GM23248 (cell line): ENCODE measurements at places on chromosomes 2 and 18.

- no peak for DNase-seq
These were observed 74.9 kb downstream of the CAPN13 start for GRCh38 chr2:30732376-30732775.

DNA sequence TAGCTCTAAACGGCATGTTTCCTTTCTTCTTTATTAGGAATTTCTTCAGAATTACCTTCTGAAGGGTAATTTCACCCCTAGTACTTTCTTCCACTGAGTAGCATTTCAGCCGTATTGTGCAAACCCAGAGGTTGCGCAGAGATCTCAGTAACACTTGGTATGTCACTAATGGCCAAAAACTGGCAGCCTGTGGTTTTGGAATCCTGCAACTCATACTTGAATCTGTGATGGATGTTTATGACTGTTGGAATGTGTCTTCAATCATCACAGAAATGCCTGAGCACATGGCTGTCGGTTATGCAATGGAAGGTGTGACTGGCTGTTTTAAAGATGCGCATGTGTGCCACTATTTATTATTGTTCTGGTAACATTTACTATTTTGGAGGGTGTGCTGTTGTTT is 100.0 kb downstream of the COLEC12 start:
- DNase-seq, result peak; percentile 78

- DNase-seq, result no peak
These were observed 37.6 kb downstream of the CDH7 start for GRCh38 chr18:65788373-65788772.

- peak; percentile 71 for DNase-seq
These were observed 29.3 kb upstream of the HS6ST1 start for GRCh38 chr2:128347701-128348539.

DNA sequence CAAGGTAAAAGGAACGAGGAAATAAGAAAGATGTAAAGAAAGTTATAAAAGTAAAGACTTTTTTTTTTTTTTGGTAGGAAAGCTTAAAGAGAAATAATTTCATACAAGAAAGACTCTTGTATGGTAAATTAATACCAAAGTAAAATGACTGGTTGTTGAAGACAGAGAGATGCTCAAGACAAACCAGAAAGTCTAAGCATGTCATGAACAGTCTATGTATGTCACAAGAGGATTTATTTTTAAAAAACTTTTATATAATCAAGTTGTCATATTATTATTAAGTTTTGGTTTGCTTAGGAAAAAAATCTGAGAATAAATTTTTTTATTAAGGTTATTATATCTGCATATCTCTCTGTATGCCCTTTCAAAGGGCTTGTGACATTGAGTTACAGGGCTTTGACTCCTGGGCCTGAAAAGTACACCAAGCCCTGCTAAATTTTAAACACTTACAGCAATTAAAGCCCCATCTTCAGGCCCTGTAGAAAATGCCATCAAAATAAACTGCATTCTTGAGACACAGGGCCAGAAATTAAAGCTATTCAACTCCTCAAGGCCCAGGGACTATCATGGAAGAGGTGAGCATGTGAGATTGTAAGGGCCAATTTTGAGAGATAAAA is 10.9 kb upstream of the SGPP2 start:
- no peak for DNase-seq

GRCh38 chr2:185695711-185696235 is 42.8 kb upstream of the FSIP2 start:
- DNase-seq, result no peak

DNA sequence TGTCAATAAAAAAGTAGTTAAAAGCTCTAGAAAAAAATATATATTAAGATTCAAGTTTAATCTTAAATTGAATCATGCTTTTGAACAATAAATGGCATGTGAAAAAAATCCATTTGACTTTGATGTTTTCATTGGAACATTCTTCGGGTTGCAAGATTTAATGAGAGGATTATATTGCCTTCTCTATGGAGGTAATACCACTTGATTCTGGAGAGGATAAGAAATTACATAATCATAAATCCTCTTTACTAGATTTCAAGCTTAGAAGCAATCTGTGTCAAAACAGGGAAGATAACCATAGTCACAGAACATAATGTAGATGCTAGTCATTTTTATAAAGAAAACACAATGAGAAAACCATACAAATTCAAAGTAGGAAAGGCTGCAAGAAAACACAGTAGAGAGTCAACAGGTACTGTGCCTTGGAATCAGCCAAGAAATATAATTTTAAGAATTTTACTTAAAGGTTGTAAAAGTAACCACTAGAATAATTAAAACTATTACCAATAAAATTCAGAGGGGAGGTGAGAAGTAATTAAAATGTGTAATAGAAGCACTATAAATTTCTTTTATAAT is 18.7 kb upstream of the MAPRE2 start:
- DNase-seq, result no peak

GRCh38 chr2:144692661-144693060 is 172.7 kb upstream of the ZEB2 start:
- DNase-seq, result no peak

DNA sequence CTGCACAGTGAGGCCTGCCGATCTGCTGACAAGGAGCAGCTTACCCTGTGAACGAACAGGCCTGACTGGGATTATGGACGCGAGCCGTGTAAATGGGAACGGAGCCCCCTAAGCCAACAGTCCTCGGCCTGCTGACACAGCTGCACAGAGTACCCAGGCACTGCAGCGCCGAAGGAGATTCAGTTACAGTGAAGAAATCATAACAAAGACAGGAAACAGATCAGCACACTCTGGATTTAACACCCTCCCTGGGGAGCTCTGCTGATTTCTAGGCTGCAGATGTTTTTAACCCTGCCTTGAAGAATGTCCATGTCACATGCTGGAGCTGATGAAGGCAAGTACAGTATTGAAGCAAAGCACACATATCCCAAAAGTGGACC is 43.4 kb downstream of the COLEC12 start:
- peak; percentile 85 for DNase-seq

GRCh38 chr2:67954093-67954748 is 108.6 kb downstream of the C1D start:
- DNase-seq, result no peak

DNA sequence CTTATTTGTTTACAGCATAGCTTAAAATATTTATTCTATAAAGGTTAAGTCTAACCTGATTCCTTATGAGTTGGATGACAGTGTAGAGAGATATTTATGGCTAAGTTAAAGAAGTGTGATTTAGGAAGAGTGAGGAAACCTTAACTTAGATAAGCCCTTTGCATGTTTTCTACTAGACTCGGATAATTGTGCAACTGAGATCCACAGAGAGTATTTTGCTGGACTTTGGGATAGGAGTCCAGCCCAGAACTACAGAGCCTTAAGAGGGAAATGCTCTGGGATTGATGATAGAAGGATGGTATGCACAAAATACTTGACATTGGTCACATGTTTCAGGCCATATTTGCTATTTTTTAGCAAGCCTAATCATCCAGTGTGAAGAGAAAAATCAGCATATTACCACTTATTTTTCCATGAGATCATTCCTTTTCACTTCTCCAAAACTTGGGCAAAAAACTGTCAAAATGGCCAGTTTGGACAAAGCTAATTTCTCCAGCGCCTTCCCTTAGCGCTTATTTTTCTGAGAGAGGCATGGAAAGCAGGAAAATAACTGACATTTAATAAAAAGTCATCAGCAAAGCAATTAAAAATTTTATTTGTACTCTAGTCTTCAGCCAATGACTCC is 3.1 kb downstream of the CD28 start:
- no peak for DNase-seq

DNA sequence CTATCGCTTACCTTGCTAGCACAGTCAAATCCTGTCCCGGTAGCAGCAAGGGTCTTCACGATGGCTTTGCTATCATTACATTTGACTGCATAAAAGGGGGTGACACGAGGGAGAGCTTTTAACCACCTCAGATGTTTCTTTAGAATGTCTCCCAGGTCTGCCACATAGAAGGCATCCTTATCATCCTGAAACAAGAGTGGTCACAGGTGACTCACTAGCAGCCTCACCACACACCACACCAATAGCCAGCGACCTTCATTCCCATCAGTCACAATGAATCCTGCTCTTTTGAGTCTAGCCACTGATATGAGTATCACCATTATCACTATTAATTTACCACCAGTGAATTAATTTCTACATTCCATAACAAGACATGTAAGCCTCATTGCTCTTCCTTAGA is 3.7 kb downstream of the ODC1 start:
- peak; percentile 28 for DNase-seq

DNA sequence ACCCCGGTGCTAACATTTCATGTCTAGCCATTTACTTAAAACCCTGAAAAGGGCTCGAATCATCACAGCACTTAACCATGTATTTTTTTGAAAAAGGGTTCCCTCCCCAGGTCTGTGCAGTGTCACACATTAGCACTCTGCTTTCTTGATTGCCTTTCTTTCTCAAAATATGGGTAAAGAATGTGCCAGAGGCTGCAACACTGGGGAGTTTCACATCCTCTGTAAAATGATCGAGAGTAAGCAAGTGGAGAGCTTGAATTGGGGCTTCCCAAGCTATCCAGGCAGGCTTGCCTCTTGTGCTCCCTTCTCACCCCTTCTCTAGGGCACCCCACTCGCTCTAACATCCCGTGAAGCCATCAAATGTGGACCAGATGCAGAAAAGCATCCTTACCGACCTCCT is 177.0 kb upstream of the CCDC68 start:
- no peak for DNase-seq

- no peak for DNase-seq
These were observed 78.7 kb downstream of the LONRF2 start for GRCh38 chr2:100243631-100244030.

GRCh38 chr18:76497021-76497420 is 2.0 kb upstream of the ZNF516 start:
- no peak for DNase-seq

DNA sequence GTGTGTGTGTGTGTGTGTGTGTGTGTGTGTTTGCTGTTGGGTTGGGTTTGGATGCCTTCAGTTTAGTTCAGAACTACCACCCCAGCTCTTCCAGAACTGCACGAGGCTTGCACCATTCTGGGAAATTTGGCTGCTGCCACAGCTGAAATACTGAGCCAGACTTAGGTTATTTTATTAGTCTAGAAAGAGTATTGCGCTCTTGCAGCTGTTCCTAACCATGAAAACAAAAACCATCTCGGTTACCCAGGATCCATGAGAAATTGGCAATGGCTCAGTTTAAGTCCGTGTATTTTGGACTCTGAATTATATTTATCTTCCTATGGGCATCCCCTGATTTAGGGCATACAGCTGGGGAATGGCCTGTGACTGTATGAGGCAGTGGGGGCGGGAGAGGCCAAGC is 83.2 kb downstream of the TANC1 start:
- DNase-seq, result no peak

GRCh38 chr2:186533717-186534116 is 47.7 kb downstream of the ZC3H15 start:
- no peak for DNase-seq

- DNase-seq, result no peak
These were observed 44.4 kb upstream of the ITPRID2 start for GRCh38 chr2:181847198-181847556.

GRCh38 chr2:166675553-166675952 is 181.5 kb upstream of the SCN7A start:
- no peak for DNase-seq

GRCh38 chr2:190505696-190506095 is 28.8 kb downstream of the NEMP2 start:
- DNase-seq, result no peak

GRCh38 chr2:178949584-178949983 is 100.4 kb downstream of the CCDC141 start:
- no peak for DNase-seq

DNA sequence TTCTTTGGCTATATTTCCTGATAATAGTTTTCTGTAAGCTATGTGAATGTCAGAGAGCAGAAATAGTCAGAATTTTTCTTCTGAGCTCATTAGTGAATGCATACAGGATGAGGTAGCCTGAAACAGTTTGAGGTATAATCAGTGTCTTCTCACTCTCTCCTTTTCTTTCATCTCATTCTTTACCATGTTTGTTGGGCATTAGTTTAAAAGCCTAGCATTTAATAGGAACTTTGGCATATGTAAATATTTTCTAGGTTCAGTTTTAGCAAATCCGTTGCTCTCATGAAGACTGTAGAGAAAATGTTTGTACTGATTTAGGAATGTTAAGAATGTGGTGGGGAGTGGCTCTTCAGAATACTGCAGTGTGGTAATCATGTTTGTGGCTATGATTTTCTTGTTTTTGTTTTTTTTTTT is 119.4 kb downstream of the PARD3B start:
- DNase-seq, result peak; percentile 69

GRCh38 chr2:79178076-79178674 is 18.6 kb upstream of the REG3A start:
- DNase-seq, result no peak

- DNase-seq, result no peak
These were observed 69.0 kb downstream of the RRM2 start for GRCh38 chr2:10191554-10191953.

DNA sequence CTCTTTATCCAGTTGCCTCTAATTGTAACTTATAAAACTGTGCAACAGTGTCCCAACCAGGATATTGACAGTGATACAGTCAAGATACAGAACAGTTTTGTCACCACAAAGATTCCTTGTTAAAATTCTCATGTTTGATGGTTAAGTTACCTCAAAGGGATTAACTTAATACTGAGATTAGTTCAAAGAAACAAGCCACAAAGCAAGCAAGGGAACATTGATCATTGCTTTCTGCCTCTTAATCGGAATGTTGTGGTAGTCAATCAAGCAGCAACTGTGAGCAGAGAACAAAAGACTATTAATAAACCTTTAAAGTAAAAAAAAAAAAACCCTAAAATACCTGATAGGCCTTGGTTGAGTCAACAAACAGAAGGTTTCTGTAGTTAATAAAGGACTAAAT is 352.3 kb downstream of the PARD3B start:
- no peak for DNase-seq

DNA sequence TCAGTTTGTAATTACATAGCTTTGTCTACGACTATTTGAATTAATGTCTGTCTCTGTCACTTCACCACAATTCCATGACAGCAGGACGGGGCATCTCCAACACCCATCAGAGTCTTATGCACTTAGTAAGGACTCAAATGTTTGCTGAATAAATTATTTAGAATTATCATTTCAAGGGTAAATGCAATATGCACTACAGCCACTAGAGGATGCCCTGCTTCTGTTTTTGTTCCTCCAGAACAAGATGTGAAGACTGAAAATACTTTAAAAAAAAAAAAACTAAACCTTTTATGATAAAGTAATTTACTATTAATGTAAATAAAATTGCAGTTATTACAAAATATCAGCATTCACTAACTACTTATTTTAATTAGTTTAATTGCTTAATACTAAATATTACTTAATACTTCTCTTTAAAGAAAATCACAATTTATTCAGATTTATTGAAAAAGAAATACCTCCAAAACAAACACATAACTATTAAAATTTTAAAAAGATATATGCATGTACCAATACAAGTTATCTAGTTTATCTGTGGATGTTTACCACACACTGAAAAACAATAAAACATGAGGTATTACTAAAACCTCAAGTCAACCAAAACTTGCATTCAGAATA is 3.2 kb downstream of the PIGN start:
- peak; percentile 67 for DNase-seq
